Activated naive CD4-positive, alpha-beta T cell treated with anti-CD3 and anti-CD28 coated beads, Interleukin-2, amount 50 U/mL, for 72 hours (primary cell): ENCODE measurements at places on chromosomes 6 and 20.

- DNase-seq, result peak; percentile 83
These were observed 102.1 kb downstream of the TMEM242 start for GRCh38 chr6:157221049-157221816.

DNA sequence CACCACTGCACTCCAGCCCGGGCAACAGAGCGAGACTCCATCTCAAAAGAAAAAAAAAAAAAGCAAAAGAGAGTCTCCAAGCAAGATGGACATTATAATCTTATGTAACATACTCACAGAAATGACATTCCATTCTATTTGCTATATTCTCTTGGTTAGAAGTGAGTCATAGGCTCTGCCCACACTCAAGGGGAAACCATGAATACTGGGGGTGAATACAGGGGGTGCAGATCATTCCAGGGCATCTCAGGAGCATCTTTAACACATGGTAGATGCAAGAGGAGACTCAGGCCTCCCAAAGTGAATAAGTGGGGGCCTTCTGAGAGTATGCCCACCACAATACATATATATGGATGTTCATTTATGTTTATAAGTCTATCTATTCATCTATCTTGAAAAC, 18.3 kb upstream of the RANBP9 start:
- DNase-seq, result no peak

DNA sequence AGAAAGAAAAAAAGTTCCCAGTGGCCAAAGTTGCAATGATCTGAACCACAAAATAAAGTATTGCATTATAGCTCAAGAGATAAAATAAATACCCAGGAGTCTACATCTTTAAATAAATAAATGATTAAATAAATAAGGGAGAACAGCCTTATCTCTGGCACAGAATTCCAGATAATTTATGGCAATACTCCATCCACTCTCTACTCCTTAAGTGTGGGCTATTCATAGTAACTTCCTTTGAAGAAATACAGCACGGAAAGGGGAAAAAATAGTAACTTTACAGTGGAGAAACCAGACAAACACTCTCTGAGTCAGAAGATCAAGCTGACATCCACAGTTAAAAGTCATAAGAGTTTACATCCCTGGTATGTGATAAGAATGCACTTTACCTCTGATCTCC, 11.6 kb downstream of the AURKA start:
- DNase-seq, result no peak

DNA sequence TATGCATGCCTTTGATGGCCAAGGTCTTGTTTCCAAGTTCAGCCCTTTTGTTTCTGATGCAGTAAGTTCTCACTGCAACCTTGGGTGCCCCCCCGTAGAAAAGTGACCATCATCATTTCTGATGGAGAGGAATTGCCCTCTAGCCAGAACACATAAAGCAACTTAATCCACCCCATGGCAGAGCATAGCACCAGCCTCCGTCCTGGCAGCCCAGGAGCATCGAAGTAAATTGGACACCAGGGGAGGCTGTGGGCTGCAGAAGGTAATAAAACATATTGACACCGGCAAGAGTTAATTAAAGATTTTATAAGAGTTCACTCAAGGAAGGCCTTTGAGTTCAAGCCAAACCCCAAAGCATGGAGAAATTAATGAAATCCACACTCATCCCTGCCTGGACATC, 39.2 kb upstream of the CST7 start:
- DNase-seq, result no peak

GRCh38 chr6:136549300-136550044, 750 bp downstream of the MAP7 start:
- peak; percentile 5 for DNase-seq

GRCh38 chr6:3211681-3212080, 15.8 kb downstream of the TUBB2B start:
- no peak for DNase-seq

GRCh38 chr20:3334156-3334943, 73.1 kb downstream of the DNAAF9 start:
- no peak for DNase-seq

GRCh38 chr6:127879685-127880084, 21.2 kb downstream of the THEMIS start:
- peak; percentile 56 for DNase-seq
